ENCODE measurements at places on chromosomes 5 and 9.

GRCh38 chr5:155700333-155700732 is 626.6 kb upstream of the SGCD start:
- DNase-seq: no peak

GRCh38 chr9:759541-759940 is 82.0 kb upstream of the DMRT1 start:
- no peak for DNase-seq

GRCh38 chr9:2923766-2924379 is 80.0 kb upstream of the PUM3 start:
- DNase-seq: no peak

- DNase-seq: no peak
Observed at GRCh38 chr5:62168506-62169281, 137.3 kb upstream of the KIF2A start.

GRCh38 chr5:17678751-17679324 is 44.6 kb downstream of the TAF11L14 start:
- DNase-seq: no peak

DNA sequence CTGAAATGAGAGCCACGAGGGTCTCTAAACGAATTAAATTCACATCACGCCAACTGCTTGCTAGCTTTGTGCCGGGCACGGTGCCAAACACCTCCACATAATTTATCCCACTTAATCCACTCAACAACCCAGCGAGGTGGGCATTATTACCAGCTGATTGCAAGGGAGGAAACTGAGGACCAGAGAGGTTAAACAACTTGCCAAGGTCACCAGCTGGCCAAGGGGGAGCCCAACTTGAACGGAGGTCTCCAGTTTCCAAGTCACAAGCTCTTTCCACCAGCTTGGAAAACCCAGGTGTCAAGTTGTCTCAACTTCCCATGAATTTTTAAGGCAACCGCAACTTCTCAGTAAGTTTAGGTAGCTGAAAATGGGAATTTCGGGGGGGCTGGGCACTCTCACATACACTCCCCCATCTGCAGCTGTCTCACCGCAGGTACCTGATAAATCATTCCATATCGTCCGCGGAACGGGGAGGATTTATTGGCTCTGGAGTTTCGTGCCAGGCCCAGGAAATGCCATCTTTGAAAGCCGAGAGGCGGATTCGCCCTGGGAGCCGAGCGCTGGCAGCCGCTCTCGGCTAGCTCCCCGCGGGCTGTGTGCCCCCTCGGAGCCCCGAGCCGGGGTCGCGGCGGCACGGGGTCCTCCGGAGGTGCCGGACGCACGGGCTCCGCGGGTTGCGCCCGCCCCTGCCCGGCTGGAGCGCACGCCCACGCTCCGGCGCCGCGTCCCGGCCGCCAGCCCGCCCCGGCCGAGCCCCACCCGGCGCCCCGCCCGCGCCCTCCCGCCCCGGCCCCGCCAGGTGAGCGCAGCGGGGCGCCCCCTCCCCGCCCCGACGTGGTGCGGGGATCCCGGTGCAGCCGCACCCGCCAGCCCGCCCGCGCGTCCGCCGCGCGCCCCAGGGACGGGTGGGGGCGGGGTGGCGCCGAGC is 617 bp downstream of the PTPN3 start:
- no peak for DNase-seq

DNA sequence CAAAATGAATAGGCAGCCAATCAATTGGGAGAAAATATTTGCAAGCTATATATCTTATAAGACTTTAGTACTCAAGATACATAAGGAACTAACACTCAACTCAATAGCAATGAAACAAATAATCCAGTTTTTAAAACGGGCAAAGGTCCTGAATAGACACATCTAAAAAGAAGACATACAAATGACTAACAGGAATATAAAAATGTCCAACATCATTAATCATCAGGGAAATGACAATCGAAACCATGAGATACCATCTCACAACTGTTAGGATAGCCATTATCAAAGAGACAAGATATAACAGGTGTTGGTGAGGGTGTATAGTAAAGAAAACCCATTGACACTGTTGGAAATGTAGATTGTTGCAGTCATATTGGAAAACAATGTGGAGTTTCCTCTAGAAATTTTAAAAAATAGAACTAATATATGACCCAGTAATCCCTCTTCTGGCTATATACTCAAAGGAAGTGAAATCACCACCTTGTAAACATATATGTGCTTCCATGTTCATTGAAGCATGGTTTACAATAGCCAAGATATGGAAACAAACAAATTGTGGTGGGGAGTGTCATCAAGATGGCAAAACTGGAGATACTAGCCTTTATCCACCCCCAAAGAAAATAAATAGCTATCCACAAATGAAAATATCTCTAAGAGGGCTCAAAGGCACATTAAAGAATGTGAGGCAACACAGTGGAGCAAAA is 13.9 kb upstream of the BTNL3 start:
- no peak for DNase-seq

DNA sequence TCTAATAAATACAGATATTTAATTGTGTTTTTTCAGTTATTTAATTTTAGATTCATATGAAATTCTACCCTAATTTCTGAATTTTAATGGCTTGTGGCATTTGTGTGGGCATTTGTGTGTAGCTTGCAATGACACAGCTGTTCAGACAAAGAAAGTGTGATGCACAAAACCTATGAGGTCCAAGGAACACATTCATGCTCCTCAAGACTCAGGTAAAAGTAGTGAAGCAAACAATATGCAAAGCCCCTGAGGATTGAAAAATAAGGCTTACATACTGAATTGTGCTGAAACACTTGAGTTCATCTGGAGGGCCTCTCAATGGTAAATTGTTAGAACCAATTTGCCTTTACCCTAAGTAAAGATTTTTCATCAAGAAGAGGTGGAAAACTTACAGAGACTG is 28.1 kb downstream of the IL7R start:
- DNase-seq: no peak

DNA sequence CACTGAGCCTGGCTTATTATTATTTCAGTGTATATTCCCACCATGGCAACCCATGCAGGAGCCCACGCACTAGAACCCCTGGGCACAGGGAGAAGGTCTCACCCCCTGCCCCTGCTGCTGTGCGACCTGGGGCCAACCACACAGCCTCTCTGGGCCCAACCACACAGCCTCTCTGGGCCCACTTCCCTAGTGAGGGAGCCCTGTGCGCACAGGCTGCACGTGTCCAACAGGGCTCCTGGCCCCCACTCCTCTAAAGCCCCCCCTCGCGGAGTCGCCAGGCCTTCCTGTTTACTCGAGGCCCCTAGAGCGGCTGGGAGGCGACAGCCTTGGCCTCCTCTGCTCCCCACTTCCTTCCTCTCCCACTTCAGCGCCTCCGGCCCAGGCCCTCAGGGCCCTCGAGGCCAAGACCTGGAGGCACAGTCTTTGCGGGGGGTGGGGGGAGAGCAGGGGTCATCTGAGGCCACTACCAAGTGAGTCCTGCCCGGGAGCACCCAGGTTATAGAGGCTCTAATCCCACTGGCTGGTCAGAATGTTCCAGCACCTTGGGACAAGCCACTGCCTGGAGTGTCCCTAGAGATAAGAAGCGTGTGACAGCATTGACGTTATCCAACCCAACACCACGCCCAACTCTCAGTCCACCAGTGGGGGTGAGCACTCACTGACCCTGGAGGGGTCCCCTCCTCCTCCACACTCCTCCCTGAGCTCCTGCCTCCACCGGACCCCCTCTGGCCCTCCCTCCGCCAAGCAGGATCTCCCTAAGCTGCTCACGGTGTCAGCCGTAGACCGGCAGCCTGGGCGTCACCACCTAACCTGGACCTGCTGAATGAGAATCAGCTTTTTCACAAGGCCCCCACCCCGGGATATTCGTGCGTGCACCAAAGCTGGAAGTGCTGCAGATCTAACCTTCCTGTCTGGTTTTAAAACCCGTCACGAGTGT is 7.9 kb upstream of the ENG start:
- DNase-seq: peak; percentile 17

- peak; percentile 20 for DNase-seq
Observed at GRCh38 chr5:76303921-76304320, 99.2 kb upstream of the IQGAP2 start.

DNA sequence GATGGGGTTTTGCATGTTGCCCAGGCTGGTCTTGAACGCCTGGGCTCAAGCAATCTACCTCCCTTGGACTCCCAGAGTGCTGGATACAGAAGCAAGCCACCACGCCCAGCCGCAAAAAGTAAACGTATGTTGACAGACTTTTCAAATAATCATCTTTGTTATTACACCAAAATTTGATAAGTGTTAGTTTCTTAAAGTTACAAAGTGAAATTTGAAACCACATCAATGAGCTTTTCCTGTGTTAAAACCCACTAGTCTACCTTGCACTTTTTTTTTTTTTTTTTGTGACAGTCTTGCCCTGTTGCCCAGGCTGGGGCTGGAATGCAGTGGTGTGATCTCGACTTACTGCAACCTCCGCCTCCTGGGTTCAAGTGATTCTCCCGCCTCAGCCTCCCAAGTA is 29.9 kb downstream of the SPACA9 start:
- DNase-seq: peak; percentile 35

DNA sequence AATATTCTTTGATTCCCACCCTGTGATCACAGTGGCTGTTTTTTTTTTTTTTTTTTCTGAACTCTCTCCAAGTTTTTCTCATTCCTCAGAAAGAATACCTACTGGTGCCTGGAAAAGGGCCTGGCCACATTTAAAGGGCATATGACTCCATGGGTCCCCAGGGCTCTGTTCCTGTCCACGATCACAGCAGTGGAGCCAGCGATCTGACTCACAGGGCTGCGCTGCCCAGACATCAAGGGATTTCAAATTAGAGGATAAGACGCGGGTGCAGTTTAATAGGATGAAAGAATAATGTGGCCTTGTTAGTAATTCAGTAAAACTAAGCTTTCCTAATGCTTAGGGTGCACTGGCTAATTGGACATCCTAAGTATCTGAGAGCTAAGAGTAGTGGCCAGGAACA is 175.1 kb upstream of the MSX2 start:
- no peak for DNase-seq

DNA sequence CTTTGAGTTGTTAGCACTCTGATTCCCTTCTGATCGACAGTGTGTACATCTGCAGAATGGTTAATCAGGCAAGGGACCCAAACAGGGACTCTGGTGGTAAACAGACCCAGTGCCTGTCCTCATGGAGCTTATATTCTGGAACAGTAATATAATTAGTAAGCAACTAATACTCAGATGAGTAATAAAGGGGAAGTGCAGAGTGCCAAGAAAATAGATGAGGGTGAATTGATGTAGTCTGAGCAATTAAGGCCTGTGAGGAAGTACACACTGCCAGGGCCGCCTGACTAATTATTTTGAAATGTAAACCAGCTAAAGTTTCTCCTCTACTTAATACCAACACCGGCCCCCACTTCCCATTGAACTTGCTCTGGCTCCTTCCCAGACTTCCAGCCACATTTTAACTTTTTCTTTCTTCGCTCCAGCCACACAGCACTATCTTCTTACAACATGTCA is 4.2 kb downstream of the DHX29 start:
- DNase-seq: no peak
